ENCODE measurements at places on chromosomes 1 and 21.

DNA sequence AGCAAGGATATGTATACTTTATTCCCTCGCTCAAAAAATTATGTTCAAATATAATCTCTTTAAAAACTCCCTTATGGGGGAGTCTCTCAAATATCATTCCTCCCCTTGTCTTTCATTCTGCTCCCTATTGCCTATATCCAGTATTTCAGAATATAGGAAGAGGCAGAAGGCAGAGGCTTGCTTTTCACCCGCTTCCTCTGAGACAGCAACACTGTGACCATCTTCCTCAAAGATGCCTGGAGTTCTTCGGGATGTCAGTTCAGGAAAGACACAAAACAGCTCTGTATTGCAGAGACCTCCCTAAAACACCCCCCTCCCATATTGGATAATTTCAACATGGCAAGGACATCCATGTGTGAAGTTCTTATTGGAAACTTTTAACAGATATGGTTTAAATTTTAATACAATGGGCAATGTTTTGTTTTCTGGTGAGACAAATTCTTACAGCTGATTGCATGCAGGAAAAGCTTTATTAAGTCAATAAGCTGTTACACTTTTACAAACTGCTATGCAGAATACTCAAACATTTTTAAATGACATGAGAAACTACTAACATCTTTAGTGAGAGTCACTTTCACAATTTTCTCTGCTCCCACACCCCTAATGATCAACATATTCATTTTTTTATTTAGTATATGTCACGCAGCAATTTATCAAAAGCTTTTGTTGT, 4.8 kb downstream of the DIRAS3 start:
- no peak for DNase-seq

GRCh38 chr1:47906009-47906432, 91.2 kb downstream of the TRABD2B start:
- no peak for DNase-seq

DNA sequence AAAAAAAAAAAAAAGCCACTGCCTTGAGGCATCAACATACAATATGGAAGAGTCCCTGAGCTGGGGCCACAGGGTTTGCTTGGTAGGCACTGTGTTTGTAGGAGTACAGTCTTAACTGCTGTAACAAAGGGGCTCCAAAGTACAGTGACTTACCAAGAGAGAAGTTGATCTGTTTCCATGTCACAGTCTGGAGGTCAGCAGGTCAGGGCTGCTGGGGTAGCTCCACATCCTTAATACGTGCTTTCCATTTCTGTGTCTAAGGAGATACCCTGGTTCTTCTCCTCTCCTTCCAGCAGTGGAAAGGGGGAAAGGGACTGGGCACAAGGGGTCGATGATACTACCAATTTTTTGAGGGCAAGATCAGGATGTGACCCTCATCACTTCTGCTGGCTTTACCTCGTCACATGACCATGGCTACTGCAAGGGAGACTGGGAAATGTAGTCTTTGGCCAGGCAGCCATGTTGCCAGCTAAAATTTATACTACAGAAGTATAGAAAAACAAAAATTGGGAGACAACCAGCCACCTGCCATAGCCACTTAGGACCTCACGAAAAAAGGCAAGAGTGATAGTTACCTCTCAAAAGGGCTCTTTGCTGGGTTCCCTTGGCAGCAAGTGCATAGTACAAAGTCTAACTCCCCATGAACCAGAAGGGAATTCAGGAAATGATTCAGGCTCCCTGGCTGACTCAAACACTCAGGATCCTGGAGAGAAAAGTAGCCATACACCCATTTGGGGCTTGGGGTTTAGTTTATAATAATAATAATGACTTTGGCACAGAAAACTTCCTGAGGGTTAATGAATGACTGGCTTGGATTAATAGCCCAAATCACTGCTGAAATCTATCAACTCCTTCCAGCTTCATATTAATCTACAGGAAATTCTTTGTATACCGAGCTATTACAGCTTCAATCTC, 52.7 kb upstream of the ATP5PO start:
- DNase-seq, result no peak

DNA sequence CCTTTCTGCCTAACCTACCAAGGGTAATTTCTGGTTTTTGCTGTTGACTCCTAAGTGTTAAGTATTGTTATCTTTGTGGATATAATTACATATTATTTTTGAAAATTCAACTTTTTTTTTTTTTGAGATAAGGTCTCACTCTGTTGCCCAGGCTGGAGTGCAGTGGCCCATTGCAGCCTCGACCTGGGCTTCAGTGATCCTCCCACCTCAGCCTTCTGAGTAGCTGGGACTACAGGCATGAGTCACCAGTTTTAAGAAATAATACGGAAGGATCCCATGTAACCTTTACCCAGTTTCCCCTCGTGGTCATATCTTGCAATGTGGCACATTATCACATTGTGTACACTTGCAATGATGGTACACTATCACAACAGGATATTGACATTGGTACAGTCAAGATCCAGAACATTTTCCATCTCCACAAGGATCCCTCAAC, 3.1 kb downstream of the CHD1L start:
- peak; percentile 11 for DNase-seq

DNA sequence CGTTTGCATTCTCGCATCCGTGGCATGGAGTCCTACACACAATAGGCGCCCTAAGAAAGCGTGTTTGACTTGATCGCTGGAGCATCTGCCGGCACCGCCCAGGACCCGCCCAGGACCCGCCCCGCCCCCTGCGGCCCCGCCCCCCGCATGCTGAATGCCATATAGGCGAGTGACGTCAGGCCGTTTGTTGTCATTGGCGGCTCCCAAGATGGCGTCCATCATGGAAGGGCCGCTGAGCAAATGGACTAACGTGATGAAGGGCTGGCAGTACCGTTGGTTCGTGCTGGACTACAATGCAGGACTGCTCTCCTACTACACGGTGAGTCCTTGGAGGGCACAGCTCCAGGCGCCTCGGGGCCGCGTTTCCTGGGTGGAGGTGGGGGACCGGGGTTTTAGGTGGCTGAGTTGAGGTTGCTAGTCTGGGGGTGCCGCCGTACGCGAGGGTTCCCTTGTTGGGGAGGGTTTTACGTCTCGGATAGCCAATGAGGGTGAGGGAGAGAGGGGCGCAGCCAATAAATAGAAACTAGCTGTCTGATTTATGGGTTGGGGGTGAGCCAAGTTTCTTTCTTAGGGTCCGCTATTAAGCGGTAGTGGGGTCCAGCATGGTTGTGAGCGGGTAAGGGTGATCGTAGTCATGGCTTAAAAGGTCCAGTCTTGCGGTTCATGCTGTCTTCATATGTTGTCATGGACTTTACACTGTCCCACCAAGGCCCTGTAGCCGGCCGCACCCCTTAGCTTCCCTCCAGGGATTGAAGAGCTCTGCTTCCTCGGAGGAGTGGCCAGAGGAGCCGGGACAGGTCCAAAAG, at the start of gene OSBPL9:
TSS of gene OSBPL9 (plus strand) at position 190 of the 806 bp plus-strand sequence. CDS start at position 209, 19 bp downstream.
- peak; percentile 87 for DNase-seq

- DNase-seq, result no peak
Observed at GRCh38 chr1:189357317-189357716, 1120.3 kb downstream of the BRINP3 start.

- DNase-seq, result no peak
Observed at GRCh38 chr1:158049853-158050252, 56.4 kb downstream of the KIRREL1 start.

DNA sequence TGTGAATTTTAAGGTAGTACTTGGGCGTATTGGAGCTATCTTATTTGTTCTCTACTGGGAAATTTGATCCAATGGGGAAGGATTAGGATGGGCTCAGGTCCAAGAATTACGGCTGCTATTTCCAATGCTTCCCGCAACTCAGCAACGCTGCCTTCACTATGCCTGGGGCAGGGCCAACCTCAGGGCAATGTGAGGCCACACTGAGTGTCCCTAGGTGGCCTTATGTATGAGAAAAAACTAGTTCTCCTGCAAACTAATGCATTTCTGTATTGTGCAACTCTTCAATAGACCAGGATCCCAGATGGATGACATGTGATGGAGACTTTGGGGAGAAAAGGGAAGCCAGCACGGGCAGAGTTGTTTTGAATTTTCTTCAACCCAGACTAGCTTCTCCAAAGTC, 168.1 kb downstream of the DUSP10 start:
- DNase-seq, result no peak
